ENCODE measurements at places on chromosomes 16 and 17.

DNA sequence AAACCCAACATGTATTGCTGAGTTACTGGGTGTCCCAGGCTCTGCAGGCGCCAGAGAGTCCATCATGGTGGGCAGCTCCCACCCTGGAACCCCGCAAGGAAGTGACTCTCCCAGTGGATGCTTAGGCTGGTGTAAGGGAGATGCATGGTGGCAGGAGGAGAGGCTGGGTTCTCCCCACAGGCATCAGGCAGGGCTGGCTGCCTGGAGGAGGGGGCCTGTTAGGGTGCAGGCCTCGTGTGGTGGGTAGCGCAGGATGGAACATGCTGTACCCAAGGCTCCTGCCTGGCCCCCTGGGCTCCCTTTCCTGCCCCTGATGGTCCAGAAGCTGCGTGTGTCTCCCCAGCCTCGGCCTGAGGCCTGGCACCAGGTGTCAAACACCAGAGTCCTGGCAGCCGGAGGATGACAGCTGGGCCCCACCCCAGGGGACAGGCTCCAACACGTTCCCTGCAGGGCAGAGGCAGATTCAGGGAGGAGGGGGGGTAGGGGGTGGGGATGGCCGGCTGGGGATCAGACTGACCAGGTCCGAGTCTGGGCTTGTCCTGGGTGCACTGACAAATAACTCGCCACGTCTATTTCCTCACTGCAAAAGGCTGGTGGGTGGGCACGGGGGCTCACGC is 40.2 kb upstream of the CIBAR2 start:
- DNase-seq = no peak

GRCh38 chr16:88017587-88018101 is 66.4 kb downstream of the BANP start:
- no peak for DNase-seq

- no peak for DNase-seq
These were observed 50.8 kb upstream of the KCNJ16 start for GRCh38 chr17:70024253-70024652.

DNA sequence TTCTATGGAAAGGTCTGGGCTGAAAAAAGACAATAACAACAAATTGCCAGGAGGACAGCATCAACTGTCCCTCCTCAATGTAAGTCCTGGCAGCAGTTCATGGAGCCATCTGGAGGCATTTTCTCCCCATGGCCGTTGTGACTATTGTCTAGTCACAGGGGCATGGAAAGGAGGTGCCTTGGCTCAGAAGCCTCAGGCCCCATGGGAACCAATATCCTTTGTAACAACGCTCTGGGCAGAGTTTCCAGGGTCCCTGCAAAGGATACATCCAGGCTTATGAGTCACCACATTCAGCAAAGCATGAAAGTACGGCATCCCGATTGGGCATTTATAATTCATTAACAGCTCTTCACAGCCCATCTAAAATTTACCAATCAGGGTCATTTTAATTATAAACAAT is 85.2 kb downstream of the GLG1 start:
- no peak for DNase-seq

DNA sequence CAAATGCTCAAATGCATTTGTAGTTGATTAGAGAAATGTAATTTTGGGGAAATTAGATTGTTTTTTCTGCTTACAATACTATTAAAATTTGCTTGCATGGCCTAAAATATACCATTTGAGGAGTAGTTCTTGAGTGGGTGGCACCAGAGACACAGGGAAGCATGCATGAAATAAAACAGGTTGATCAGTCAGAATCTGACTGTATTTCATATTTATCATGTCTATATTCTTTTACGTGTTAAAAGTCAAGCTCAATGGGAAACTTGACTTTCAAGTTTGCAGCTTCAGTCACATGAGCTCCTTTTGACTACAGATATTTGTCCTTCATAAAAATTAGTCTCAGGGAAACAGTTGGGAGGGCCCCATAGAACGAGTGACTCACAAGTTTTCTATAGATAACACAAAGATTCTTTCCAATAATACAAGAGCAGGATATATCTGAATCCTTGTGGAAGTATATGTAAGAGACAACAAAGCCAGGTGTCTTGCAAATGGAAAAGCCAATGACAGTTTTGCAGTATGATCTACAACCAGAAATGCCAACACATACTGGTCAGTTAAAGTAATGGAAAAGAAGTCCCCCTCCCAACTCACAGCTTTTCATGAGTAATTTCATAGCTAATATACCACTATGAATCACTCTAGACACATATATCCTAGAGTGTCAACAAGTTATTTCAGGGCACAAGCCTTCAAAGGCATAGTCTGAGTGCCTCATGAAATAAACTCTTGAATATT is 42.2 kb upstream of the CORO6 start:
- no peak for DNase-seq

DNA sequence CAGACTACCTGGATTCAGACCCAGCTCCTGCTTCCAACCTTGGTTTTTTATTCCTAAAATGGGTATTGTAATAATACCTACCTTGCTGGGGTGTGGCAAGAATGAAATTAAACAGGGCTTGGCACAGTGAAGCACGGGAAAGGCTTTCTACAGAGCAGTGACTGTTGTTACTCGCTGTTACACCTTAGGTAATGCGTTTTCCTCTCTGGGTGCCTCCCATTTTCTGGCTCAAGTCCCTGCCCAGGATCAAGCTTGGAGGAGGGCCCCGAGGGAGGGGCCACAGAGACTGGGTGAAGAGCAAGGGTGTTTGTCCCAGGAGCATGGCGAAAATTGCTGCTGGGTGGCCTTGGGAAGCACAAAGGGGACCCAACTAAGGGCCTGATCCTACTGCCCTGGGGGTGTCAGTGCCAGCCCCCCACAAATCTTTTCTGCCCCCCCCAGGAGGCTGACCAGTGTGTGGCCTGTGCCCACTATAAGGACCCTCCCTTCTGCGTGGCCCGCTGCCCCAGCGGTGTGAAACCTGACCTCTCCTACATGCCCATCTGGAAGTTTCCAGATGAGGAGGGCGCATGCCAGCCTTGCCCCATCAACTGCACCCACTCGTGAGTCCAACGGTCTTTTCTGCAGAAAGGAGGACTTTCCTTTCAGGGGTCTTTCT is 13.3 kb downstream of the MIEN1 start:
- DNase-seq = no peak

DNA sequence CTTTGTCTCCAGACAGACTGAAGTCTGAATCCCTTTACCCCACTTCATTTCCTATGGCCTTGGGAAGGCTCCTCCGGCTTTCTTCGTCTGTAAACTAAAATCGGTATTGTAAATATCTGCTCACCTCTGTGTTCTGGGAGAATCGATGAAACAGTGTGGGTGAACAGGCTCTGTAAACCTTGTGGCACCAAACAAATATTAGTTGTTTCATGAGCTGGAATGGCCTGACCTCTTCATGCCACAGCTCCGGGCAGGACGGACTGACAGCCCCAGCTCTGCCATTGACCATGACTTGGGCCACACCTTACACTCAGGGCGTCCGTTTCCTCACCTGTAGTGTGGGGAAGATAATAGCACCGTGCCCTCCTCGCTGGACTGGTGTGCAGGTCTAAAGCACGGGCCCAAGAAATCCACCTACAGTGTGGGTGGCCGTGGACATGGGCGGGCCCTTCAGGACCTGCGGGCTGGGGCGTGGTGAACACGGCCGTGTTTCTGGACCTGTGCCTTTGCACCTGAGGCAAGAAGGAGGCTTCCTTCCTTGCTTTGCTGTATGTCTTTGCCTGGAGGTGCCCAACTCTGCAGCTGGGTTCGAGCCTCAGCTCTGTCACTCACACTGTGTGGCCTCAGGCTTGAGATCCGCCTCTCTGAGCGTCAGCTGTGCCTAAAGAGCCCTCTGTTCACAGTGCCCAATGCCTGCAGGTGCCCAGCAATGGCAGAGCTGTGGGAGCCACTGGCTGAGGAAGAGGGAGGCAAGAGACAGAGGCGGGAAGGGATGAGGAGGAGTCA is 6.1 kb upstream of the OSGIN1 start:
- no peak for DNase-seq

- DNase-seq = no peak
These were observed 326 bp upstream of the MTMR4 start for GRCh38 chr17:58514770-58515157.

- no peak for DNase-seq
These were observed 60.6 kb downstream of the BEAN1 start for GRCh38 chr16:66487580-66488275.

DNA sequence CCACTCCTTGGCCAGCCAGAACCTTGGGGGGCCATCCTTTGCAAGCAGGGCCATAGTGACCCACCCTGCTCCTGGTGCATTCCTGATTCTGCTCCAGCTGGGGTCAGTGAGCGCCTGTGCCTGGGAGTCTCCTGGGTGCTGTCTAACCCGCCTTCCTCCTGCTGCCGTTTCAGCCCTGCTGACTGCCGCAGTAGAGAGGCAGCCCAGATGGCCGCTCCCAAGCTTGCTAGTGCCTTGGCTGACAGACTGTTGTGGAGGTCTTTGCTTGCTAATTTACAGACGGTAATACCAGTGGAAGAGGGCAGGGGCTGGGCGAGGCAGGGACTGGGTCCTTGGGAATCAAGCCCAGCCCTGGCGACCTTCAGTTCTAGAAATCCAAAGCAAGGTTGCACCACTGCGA is 99.6 kb downstream of the SOCS1 start:
- no peak for DNase-seq

DNA sequence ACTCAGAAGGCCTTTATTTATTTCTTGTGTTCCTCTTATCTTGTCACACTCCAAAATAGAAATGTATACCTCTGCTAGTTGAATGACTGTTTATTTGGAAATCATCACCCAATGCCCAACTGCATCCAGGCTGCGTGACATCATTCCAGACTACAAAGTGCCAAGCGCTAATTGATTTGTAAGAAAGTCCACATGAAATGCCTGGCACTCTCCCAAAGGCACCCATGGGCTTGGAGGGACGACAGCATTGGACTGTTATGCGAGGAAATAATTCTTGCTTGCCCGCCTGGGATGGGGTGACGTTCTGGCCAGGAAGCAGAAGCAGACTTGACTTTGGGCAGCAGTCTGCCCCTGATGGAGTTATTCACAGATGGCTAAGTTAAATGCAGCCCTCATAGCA is 165.9 kb downstream of the CDH13 start:
- DNase-seq = no peak

DNA sequence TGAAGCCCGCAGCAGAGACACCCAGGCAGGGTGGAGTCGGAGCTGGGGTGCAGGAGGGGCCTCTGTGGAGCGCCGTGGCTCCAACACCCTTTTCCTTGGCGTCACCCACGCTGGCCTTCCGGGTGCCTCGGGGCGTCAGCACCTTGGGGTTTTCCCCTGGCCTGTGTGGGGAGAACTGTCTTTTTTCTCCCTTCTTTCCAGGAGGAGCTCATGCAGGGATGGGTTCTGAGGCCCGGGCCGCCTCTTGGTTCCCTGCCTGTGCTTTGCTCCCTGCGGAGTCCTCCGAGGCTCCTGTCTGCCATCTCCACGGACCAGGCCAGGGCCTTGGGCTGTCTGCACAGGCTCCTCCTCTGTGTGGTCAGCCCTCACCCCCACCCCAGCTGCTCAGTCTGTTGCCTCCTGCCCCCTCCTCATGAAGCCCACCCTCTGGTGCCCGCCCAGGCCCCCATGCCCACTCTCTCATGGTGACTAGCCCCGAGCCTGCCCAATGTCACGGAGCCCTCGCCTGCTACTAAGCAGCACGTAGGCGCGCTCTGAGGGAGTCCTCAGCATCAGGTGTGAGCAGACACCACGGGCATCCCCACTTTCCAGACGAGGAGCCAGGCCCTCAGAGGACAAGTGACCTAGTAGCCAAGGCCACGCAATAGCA is 5.0 kb downstream of the KATNB1 start:
- DNase-seq = no peak

DNA sequence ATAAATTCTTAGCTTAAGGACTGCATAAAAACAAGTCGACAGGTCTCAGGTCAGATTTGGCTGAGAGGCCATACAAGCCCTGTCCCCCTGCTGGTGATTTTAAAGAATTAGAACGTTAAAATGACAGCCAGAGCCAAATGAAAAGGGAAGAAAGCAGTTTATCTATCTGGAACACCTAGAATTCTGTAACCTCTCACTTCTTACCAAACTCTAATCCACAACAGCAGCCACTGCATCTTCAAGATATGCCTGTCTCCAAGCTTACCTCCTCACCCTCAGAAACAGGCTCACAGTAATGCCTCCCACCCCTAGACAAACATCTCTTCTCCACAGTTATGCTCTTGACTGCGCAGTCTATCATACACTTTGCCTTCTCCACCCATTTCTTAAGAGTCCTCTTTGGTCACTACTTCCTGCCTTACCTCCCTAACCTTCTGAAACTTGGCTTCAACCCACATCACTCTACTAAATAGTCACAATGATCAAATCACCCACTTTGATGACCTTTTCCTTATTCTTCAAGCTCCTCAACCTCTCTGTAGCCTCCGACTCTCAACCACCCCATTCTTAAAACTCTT is 14.2 kb downstream of the ANKFY1 start:
- peak; percentile 13 for DNase-seq

DNA sequence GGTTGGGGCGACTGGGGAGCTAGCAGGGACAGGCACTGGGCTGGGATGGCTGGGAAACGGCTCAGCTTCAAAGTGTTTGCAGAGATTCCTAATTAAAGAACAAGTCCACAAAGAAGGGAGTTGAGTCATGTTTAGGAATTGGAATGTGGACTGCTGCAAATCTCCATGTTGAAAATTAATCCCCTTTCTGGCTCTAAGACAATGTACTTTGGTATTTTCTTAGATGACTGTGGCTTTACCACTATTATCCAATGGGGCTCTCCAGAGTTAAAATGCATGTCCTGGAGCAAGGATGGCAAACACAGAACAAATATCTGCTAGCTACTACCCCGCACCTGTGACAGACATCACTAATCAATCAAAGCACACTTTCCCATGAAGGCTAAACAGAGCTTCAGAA is 22.2 kb upstream of the WSCD1 start:
- DNase-seq = no peak

- no peak for DNase-seq
These were observed 26.9 kb upstream of the LGALS9 start for GRCh38 chr17:27603880-27604794.

GRCh38 chr17:80359422-80360110 is 55.4 kb upstream of the ENDOV start:
- no peak for DNase-seq

GRCh38 chr16:56625140-56625942 is at the start of gene MT1E:
Gene MT1E (plus strand): TSS chr16:56625781. CDS start chr16:56625852, 71 bp downstream.
- no peak for DNase-seq

- DNase-seq = no peak
These were observed 8.1 kb upstream of the EPX start for GRCh38 chr17:58184308-58184985.

GRCh38 chr17:77285594-77286390 is 145.0 kb downstream of the SEC14L1 start:
- DNase-seq = no peak

GRCh38 chr17:13925579-13925978 is 143.7 kb upstream of the COX10 start:
- no peak for DNase-seq

- DNase-seq = no peak
These were observed 23.9 kb upstream of the DHRS13 start for GRCh38 chr17:28926786-28927185.
